ENCODE measurements at places on chromosomes 1 and 21.

- DNase-seq: no peak
Measured at GRCh38 chr1:158414651-158415345, 11.2 kb downstream of the OR10K2 start.

GRCh38 chr1:168636200-168636599 lies 59.8 kb downstream of the XCL1 start:
- no peak for DNase-seq

DNA sequence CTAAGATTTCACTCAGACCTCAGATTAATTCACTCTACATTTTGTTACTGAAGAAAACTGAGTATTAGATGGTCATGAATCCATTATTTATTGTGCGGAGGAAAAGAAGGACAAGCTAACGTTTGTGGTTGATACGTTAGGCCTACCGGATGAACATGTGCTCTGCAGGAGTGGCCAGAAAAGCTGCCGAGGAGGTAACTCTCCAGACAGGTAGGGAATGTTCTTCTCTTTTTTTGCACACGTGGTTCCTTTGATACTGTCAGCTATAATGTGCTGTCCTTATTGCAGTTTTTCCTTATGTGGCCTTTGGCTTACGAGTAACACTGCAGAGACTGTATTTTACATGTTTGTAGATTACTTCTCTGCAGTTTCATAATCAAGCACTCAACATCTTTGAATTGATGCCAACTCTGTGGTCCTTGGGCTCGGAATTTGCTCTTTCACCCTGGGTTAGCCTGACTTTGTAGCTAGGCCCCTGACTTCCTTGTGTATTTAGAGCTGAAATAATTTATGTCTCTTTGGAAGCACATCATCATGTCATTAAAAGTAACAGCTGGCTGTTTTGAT lies 13.6 kb downstream of the MTR start:
- DNase-seq: no peak

DNA sequence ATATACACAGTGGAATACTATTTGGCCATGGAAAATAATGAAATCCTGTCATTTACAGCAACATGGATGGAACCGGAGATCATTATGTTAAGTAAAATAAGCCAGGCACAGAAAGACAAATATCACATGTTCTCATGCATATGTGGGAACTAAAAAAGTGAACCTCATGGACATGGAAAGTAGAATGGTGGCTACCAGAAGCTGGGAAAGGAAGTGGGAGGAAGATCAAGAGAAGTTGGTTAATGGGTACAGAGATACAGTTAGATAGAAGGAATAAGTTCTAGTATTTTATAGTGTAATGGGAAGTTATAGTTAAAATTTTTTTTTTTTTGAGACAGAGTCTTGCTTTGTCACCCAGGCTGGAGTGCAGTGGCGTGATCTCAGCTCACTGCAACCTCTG lies 34.8 kb upstream of the CREG1 start:
- no peak for DNase-seq

GRCh38 chr1:169120066-169120465 lies 13.6 kb downstream of the ATP1B1 start:
- DNase-seq: no peak

DNA sequence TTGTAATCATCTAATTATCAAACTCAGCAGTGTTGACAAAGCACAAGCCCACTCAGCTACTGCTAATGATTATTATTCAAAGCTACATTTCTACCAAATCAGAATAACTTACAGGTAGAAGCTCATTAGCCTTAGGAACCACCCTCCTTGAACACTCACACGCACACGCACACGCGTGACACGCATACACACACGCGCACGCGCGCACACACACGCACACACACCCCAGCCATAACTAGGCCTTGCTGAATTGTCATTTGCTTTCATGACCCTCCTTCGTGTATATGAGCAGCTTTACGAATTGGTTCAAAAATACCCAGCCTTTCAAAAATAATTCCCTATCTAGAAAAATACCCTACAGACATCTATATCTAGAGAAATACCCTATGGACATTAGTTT lies 195.6 kb downstream of the SMYD3 start:
- no peak for DNase-seq

DNA sequence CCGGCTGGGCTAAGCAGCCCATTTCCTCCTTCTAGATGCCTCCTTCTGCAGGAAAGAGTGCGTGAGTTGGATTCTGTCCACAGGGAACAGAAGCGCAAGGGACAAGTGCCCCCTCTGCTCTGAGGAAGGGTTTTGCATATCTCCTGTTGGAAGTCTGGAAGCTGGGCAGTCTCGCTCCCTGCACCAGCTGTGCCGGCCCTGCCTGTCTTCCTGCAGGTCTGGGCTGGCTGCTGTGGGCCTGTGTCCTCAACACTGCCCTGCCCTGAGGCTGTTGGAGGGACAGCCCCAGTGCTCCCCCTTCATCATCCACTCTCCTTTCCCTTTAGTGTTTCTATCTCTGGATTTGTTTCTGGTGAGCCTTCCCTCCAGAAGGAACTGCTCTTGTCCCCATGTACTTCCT lies 21.8 kb downstream of the ADARB1 start:
- DNase-seq: no peak

DNA sequence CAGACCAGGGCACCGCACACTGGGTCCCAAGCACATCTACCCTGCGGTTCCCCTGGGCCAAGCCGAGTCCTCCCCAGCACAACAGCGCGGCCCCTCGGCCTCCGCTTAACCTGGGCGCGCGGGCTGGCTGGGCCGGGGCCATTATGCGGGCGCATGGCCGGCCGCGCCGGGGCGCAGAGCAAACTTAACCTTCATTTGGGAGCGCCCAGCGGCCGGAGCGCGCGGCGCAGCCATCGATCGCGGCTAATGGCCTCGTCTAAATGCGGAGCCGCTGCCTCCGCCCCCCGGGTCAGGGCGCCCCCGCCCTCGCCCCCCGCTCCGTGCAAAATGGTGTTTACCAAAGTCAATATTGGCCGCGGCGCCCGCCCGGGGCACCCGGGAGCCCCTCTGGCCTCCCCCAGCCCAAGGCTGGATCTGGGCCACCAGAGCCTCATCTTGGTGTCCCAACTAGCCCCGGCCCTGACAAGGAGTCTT lies 272.1 kb downstream of the TRABD2B start:
- DNase-seq: no peak

Data from GM18507 (cell line).